ENCODE measurements at places on chromosomes 16 and 17.

DNA sequence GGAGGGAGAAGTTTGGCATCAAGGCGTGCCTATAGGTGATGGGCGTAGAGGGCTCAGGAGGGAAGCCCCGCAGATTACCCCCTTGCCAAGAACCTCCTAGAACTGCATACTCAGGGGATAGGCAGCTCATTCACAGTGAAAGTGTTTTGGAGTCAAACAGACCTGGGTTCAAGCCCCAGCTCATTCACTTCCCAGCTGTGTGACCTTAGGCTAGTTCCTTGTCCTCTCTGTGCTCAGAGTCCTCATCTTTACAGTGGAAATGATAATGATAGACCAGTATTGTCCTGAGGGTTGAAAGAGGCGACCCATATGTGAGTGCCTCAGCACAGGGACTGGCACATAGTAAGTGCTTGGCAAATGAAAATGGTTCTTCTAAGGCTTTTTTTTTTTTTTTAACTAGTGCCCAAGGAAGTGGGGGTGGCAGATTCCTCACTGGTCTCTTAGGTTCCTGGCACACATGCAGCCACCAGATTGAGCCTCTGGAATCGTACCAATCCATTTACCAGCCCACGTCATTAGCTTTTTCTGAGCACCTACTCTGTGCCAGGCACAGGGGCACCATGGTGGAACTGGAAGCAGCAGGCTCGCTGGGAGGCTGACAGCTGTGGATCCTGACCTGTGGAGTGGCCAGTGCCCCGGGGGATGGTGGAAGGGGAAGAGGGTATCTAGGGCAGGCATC is 75.8 kb downstream of the SREBF1 start:
- no peak for DNase-seq

GRCh38 chr16:10833271-10833670 is 14.7 kb upstream of the TVP23A start:
- DNase-seq, result no peak

GRCh38 chr17:78915872-78916632 is 9.1 kb downstream of the TIMP2 start:
- DNase-seq, result no peak

DNA sequence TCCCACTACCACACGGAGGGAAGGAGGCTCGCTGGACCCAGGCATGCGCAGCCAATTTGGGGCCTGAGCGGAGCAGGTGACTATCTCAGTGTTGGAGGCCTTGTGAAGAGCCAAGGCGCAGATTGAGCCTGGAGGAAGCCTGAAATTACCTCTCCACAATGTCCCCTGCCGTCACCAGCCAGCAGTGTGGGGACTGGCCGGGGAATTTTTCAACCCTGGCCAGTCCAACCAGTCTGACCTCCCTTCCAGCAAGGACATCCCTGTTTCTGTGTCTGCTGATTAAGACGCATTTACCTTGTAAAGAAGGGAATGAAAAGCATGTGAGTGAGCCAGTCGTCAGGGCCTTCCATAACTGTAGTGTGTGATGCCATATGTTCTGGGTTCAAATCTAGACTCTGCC is 198.1 kb upstream of the IRX3 start:
- DNase-seq, result no peak

DNA sequence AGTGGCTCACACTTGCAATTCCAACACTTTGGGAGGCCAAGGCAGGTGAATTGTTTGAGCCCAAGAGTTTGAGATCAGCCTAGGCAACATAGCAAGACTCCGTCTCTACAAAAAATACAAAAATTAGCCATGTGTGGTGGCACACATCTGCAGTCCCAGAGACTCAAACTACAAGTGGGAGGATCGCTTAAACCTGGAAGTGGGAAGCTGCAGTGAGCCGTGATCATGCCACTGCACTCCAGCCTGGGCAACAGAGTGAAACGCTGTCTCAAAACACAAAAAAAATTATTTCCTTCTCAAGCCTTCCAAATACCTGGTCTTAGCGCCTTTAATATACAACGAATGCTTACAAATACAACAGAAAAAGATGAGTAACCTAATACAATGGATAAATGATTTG is 19.7 kb upstream of the CBX2 start:
- DNase-seq, result no peak

DNA sequence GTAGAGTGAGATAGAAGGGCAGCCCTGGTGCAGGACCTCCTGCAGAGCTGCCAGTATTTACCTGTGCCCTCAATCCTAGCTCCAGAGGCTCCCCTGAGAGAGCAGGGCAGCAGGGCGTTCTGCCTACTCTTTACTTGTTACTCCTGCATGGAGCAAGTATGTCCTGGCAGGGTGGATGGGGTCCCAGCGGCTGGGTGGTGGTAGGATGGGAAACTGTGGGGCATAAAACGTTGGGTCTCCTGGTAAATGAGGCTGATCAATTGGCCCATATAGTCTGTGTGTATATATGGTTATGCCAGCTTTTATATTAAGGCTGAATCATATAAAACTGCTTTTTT is 192.0 kb downstream of the NTN1 start:
- DNase-seq, result no peak

- DNase-seq, result no peak
These were observed 61.7 kb upstream of the LYRM9 start for GRCh38 chr17:27954548-27955495.

DNA sequence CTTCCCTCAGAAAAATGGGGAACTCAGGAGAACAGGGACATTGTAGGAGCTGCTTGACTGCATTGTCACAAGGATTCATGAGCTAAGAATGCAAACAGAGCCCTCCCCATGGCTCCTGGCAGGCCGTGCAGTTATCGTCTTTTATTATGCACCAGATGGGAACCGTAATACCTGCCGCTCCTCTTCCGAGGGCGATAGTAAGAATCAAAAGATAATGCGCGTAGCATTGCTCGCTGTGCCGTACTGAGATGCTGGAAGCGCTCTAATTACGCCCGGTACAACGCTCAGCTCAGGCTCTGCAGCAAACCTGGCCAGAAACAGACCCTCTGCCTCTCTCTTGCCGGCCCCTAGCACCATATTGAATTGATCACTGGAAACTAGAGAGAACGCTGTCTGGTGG is 87.1 kb upstream of the PLCG2 start:
- no peak for DNase-seq

Data from brain pericyte (primary cell).